ENCODE measurements at places on chromosomes 12 and 14.

DNA sequence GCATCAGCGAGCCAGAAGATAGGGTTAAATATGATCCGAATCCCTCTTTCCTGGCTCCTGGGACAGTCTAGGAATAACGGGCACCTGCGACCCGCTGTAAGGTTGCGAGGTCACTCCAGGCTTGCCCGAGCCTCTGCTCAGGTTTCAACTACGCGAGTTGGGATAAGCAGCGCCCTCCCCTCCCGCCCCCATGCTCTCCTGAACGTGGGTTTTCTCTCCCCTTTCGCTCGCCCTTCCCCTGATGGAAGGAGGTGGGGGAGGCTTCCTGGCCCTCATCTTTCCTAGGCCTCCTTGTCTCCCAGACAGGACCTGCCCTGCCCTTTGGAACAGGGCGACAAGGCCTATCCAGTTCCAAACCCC is 753 bp upstream of the ATP5MC2 start:
- no peak overlapping the region for H3K27ac ChIP-seq
- peaks cover 29% of the 10 kb centered on the region for H3K27me3 ChIP-seq
- peaks cover 27% of the 10 kb centered on the region for H3K36me3 ChIP-seq
- no peak for DNase-seq

DNA sequence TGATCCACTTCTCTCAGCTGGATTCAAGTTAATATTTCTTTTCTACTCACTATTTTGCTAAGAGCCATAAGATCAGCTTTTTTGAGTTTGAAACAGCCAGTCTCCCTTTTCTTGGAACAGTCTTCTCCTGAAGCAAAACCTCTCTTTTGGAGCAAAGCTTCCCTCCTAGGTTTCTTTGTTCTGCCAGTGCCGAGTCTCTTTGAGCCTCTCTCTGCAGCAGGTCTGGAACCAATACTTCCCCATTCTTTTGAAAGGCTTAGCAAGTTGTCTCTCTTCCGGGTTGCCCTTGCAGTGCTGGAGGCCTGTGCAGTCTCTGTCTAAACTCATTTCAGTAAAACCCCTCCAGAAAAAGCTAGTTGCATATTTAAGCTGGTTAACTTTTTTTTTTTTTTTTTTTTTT is 454.8 kb downstream of the NOVA1 start:
- no peaks in the 10 kb centered on the region for H3K36me3 ChIP-seq
- no peaks in the 10 kb centered on the region for H3K4me1 ChIP-seq
- DNase-seq, result no peak
- H3K27me3 ChIP-seq, result no peaks in the 10 kb centered on the region

- no peaks in the 10 kb centered on the region for H3K4me1 ChIP-seq
- DNase-seq, result no peak
- H3K27me3 ChIP-seq, result peaks cover 3% of the 10 kb centered on the region
- H3K36me3 ChIP-seq, result no peaks in the 10 kb centered on the region
These were observed 74.6 kb downstream of the RERG start for GRCh38 chr12:15146585-15146984.

GRCh38 chr12:20946732-20947131 is 136.2 kb downstream of the SLCO1B3 start:
- no peaks in the 10 kb centered on the region for H3K36me3 ChIP-seq
- H3K27me3 ChIP-seq, result no peaks in the 10 kb centered on the region
- no peak for DNase-seq
- no peak overlapping the region for H3K4me3 ChIP-seq

DNA sequence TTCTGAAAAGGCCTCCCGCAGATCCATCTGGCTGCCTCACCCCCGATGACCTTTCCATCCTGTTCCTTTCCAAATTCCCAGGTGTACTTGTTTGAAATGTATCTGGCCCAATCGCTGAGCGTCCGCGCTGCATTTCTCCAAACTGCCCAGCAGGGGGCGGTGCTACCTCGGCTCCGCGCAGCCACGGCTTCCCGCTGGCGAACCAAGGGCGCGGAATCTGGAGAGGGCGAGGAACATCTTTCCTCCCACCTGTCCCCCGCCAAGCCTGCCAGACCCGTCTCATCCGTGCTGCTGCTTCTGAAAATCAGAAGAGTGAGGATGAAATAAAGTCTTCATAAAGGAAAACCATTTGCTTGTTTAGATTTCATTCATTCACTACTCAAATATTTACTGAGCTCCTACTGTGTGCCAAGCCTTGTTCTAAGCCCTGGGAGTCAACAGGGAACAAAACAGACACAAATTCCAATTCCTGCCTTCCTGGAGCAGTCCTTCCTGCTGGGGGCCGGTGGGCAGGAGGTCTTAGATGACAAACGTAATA is 16.8 kb upstream of the MYL2 start:
- H3K36me3 ChIP-seq, result no peaks in the 10 kb centered on the region
- no peak overlapping the region for H3K27ac ChIP-seq
- peak; percentile 28 for DNase-seq
- H3K4me1 ChIP-seq, result peaks cover 2% of the 10 kb centered on the region

- DNase-seq, result no peak
- peak overlapping the region; percentile 31 for H3K4me3 ChIP-seq
- peaks cover 4% of the 10 kb centered on the region for H3K27me3 ChIP-seq
- H3K4me1 ChIP-seq, result peaks cover 7% of the 10 kb centered on the region
These were observed 212.6 kb upstream of the SLC16A7 start for GRCh38 chr12:59383079-59383822.

- no peaks in the 10 kb centered on the region for H3K27me3 ChIP-seq
- peak; percentile 47 for DNase-seq
- peak overlapping the region; percentile 98 for H3K4me3 ChIP-seq
- H3K36me3 ChIP-seq, result peaks cover 24% of the 10 kb centered on the region
- H3K4me1 ChIP-seq, result peaks cover 41% of the 10 kb centered on the region
- H3K27ac ChIP-seq, result peak overlapping the region; percentile 96
These were observed 1.3 kb downstream of the CHST11 start for GRCh38 chr12:104457746-104458693.

DNA sequence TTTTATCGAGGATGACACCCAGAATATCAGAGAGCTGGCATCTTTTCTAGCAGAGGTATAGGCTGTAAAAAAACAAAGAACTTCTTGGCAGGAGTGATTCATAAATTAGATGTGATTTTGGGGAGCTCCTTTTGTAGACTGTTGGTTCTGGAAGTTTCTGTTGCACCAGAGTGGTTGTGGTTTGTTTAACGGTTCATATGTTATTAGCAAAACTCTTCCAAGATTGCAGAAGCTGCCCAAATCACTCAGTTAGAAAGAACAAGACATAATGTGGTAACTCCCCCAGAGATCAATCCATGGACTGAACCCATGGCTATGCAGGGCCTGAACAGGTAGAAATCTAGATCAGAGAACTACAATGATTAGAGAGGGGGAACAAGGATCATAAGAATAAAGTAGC is 6.7 kb upstream of the RNASE10 start:
- H3K27me3 ChIP-seq, result peaks cover 3% of the 10 kb centered on the region
- peaks cover 23% of the 10 kb centered on the region for H3K4me1 ChIP-seq
- no peak overlapping the region for H3K27ac ChIP-seq
- H3K36me3 ChIP-seq, result no peaks in the 10 kb centered on the region

DNA sequence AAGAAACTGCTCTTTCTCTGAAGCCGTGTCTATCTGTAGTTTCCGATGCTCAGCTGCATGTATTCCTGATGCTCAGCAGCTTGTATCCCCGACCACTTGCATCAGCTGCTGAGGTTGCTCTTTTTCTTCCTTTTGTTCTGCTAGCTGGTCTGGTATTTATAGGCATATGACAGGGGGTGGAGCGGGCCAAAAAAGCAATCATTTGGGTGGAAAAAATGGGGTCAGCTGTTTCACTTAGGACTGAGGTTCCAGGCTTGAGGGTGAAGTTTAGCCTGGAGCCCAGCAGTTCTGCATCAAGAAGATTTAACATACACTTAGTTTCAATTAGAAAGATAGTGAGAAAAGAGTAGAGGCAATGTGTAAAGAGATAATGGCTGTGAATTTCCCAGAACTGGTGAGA is 23.6 kb upstream of the AMN1 start:
- peaks cover 16% of the 10 kb centered on the region for H3K4me1 ChIP-seq
- H3K4me3 ChIP-seq, result no peak overlapping the region
- peaks cover 11% of the 10 kb centered on the region for H3K36me3 ChIP-seq
- H3K27ac ChIP-seq, result no peak overlapping the region
- no peak for DNase-seq
- peaks cover 20% of the 10 kb centered on the region for H3K27me3 ChIP-seq

DNA sequence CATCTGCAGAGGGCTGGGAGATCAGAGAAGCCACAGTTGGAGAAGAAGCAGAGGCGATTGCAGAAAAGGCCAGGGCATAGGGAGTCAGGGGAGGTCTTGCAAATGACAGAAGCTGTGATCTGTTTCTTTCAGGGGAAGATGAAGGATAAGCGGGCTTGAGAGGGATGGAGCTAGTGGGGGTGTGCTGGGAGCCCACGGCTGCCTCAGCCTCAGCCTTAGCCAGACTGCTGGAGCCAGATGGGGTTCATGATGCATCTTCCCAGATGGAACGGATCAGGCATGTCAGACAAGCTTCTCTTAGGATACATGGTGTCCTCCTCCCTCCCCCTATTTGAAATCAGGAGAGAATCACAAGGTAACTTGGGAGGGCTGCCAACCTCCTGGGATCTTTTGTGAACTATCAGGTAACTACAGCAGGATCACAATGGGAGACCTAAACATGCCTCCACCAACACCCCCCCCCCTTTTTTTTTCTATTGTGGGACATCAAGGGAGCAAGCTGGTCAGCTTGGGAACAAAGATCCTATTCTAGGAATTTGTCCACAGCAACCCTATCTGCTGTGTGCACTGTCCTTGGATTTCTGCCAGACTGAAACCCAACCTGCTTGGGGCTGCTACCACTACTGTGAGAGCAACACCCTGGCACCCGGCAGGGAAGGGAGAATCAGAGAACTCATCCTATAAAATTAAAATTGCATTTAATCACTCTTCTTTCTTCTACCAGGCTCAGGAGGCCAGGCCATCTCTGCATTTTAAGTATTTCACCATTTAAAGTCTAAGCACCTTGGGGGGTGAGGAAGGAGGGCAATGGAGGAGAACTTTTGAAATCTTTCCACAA is 10.7 kb upstream of the ATP2A2 start:
- H3K4me3 ChIP-seq, result no peak overlapping the region
- no peak for DNase-seq
- H3K27me3 ChIP-seq, result peaks cover 19% of the 10 kb centered on the region

GRCh38 chr12:114986849-114987248 is 302.9 kb upstream of the TBX3 start:
- no peak overlapping the region for H3K27ac ChIP-seq
- no peaks in the 10 kb centered on the region for H3K27me3 ChIP-seq
- no peaks in the 10 kb centered on the region for H3K4me1 ChIP-seq
- DNase-seq, result no peak
- H3K36me3 ChIP-seq, result no peaks in the 10 kb centered on the region

- no peaks in the 10 kb centered on the region for H3K36me3 ChIP-seq
- H3K4me3 ChIP-seq, result no peak overlapping the region
- H3K27me3 ChIP-seq, result no peaks in the 10 kb centered on the region
- DNase-seq, result no peak
- no peak overlapping the region for H3K27ac ChIP-seq
- no peaks in the 10 kb centered on the region for H3K4me1 ChIP-seq
These were observed 274.4 kb downstream of the NUAK1 start for GRCh38 chr12:105864316-105864715.

GRCh38 chr12:17134315-17134714 is 528.4 kb upstream of the LMO3 start:
- H3K27ac ChIP-seq, result no peak overlapping the region
- no peaks in the 10 kb centered on the region for H3K4me1 ChIP-seq
- H3K4me3 ChIP-seq, result no peak overlapping the region
- DNase-seq, result no peak
- no peaks in the 10 kb centered on the region for H3K27me3 ChIP-seq
- no peaks in the 10 kb centered on the region for H3K36me3 ChIP-seq

DNA sequence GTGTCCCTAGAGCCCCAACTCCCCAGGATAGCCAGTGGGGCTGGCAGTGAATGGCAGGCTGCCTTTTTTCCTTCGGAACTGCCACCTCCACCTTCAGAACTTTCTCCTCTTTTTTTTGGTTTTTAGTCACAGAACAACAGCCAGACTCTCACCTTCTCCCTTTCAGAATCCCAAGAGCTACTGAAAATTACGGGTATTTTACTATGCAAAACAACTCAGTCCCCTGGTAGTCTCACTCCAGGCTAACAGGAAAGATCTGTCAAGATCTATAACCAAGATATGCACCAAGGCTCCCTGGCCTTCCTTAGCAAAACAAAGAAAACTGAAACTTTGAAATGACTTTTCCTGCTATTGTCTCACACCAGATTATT is 12.5 kb downstream of the PLEKHG6 start:
- peaks cover 2% of the 10 kb centered on the region for H3K36me3 ChIP-seq
- peaks cover 8% of the 10 kb centered on the region for H3K27me3 ChIP-seq
- H3K27ac ChIP-seq, result peak overlapping the region; percentile 1
- DNase-seq, result no peak

DNA sequence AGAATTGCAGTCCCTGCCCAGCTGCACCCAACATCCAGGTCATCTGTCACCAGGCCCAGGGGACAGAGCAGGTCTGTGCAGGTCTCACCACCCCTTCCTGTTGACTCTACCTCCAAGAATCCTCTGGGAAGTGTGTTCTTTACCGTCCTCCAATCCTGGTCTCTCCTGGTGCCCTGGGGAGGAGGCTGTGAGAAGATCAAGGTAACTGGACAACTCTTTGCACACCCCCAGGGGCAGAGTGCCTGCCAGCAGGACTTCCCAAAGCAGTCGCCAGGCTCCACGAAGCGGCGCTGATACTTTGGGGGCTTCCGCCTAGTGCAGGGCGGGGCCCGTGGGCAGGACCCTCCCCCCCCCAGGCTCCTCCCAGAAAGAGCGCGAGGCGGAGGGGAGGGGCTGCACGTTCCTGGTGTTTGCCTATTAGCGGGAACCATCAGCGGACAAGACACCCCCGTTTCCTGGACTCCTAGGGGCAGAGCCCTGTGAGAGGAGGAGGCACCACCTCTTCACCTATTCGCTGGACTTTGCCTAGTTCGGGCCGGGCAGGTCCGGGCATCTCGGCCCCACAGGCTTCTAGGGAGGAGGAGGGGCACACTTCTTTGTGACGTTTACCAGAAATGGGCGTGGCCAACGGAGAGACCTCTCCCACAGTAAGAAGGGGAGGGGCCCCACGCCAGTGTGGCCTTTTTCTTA is 918.0 kb downstream of the AACS start:
- H3K27ac ChIP-seq, result no peak overlapping the region
- H3K4me1 ChIP-seq, result no peaks in the 10 kb centered on the region
- DNase-seq, result no peak

DNA sequence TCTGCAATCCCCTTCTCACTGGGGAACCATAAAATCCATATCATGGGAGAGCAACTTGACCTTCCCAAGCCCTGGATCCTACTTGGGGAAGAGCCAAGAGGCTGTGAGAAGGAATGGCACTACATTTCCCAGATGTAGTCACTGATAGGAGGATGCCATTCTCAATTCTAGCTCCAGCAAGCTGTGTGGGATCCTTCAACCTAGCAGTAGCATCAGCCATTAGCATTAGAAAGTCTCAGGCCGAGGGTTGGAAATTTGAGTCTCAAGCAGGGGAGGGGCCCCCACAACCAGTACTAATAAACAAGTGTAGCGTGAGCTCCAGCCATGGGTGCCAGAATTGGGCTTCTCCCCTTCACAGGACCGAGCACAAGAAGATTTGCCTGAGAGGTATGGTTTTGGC is 84.3 kb upstream of the NELL2 start:
- H3K4me3 ChIP-seq, result no peak overlapping the region
- H3K27me3 ChIP-seq, result no peaks in the 10 kb centered on the region
- H3K27ac ChIP-seq, result no peak overlapping the region
- H3K4me1 ChIP-seq, result no peaks in the 10 kb centered on the region
- H3K36me3 ChIP-seq, result no peaks in the 10 kb centered on the region
- no peak for DNase-seq

- H3K4me3 ChIP-seq, result no peak overlapping the region
- H3K4me1 ChIP-seq, result peaks cover 2% of the 10 kb centered on the region
- no peaks in the 10 kb centered on the region for H3K36me3 ChIP-seq
- H3K27me3 ChIP-seq, result no peaks in the 10 kb centered on the region
- H3K27ac ChIP-seq, result no peak overlapping the region
- no peak for DNase-seq
These were observed 35.4 kb downstream of the PACS2 start for GRCh38 chr14:105349992-105350391.
